ENCODE measurements at places on chromosomes 1 and 21.

DNA sequence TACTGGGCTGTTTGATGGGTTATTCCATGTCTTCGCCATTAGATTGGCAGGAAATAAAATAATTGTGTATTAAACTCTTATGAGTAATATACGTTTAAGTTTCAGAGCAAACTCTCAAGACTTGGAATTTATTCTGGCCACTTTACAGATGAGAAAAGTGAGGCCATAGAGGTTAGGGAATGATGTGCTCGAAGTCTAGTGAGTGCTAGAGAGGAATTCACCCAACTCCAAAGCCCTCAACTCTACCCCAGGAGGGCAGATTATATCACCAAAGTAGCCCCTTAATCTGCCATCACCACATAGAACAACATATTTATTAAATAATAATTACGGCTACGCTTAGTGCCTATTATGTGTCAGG lies 440 bp upstream of the MUL1 start:
- DNase-seq = no peak

GRCh38 chr1:5364591-5364990 lies 627.6 kb downstream of the NPHP4 start:
- DNase-seq = no peak

- DNase-seq = no peak
Observed at GRCh38 chr1:99782920-99783319, 16.5 kb upstream of the FRRS1 start.

DNA sequence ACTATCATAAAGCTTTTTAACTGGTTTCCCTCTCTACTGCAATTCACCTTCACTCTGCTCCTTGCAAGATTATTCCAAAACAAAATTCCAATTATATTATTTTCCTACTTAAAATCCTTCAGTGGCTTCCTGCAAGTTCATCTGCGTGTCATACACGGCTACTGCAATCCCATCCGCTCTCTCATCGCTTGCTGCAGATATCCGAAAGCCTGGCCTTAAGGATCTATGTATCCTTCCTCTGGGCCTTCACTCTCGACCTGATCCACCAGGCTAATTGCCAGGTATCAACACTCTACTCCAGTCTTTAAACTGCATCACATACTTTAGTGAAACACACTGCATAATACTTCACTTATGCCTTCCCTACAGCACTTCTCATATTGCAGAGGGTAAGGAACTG lies 44.0 kb downstream of the VAV3 start:
- DNase-seq = no peak

DNA sequence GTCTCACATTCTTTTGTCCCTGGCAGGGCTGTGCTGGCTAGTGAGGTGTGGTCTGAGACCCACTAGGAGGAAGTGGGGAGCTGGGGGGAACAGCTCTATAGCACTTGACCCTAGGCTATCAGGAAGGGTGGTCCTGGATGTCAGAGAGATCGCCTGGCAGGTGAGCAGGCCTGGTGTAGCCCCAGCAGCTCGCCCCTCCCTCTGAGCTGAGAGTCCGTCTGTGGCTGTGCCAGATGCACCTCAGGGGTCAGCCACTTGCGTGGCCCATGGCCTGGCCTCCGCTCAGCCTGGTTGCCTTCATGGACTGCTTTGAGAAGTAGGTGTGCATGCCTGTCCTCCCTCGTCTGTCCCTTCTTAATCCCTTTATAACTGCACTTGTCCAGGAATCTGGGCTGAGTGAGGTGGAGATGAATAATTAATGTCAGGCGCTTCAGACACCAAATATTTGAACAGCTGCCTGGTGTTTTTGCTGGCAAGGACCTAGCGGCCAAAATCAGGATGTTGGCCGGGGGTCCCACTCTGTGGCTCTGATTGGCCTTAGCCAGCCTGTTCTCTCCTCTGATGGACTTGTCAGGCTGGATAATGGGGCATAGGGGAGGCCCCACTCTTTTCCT lies 30.5 kb downstream of the TMEM53 start:
- no peak for DNase-seq

DNA sequence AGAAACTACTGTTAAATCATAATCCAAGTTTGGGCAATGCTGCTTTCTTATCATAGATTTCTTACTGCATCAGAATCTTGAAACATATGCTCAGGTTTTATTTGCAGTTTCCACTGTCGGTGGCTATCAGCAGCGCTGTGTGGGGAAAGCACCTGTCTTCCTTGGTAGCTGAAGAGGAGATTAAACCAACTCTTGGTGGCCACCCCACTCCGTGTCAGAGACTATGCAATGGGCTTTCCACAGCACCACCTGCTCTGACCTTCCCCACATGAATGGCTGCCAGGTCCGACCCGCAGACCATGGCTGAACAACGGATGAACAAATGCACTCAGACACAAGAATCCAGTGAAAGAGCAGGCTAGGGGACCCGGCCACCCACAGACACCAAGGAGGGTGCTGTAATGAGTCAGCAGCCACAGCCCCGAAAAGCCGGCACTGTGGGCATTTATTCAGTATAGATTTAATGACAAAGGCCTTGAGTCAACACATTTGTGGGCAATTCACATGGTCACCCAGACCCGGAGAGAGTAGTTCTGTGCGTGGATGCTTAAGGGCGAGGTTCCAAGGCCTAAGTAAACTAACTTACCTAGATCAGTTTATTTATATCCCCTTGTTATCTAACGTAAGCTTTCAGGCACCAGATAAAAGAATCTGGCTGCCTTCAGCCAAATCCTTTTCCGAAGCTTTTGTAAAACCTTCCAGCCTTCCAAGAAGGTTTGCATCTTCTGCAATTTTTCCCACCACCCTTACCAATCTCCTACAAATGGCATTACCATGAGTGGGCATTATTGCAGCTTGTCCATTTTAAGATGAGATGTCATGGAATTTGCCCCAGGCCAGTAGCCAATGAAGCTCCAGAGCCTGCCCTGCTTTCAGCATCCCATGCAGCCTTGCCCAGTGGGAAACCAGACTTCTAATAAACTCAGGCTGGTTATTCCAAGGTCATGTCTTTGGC lies 82.7 kb downstream of the HLCS start:
- DNase-seq = no peak

- no peak for DNase-seq
Observed at GRCh38 chr1:171953835-171954234, 112.5 kb downstream of the DNM3 start.

DNA sequence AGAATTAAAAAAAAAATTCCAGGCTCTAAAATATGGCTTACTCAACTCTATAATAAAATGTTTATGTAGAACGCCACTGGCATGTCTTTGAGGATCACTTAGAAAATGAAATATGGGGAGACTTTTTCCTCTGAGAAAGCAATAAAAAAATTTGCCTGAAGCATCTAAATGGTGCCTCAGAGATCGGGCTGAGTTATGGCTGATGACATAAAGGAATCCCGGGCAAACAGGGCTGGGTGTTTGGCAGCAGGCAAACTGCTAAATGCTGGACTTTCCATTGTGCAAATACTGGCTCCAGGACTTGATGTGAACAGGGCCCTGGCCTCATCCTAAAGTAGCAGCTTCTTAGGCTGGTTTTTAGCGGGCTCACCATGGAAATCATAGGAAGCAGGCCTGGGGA lies 44.5 kb upstream of the C1orf87 start:
- DNase-seq = no peak

- DNase-seq = no peak
Observed at GRCh38 chr1:160811147-160811546, 15.2 kb downstream of the LY9 start.

DNA sequence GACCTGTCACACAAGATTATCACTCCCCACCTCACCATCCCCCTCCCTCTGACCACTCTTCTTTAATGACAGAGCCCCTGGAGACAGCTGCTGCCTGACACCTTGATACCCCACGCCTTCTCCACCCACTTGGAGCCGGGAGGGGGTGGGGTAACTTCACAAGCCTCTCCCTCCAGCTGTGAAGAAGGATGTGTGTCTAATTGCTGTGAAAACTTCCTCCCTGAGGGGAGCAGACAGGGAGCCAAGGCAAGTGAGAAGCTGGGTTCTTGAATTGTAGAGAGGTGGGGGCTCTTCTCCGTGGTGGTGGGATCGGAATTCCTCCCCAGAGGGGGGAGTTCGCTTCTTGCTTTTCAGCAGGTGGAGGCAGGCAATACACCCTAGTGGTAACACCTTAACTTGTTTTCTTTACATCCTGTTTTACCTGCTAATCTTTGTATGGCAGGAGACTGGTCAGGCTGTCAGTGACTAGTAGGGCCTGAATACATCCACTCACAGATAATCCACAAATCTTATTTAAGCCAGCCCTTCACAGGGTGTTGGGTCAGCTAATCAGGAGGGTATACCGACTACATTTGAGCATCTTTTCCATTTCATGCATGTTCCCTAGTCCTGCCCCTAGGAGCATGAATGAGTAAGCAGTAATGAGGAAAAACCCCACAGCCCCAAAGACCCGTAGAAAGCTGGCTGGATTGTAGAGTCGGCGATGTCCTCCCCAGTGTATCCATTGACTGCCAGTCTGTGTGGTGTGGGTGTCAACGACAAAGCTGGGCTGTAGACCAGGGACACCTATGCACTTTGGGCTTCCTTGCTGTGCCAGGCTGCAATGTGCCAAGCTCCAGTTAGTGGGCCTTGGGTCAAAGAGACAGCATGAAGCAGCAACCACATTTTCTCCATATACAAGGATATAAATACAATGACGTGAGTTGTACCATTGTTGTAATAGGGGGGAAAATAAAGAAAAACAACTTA lies 57.3 kb downstream of the NFASC start:
- DNase-seq = no peak

- DNase-seq = no peak
Observed at GRCh38 chr1:160217481-160218051, 12.4 kb downstream of the PEA15 start.

- DNase-seq = no peak
Observed at GRCh38 chr1:107653765-107654164, 311.2 kb downstream of the VAV3 start.

GRCh38 chr21:46208761-46209721 lies 19.5 kb downstream of the LSS start:
- no peak for DNase-seq

DNA sequence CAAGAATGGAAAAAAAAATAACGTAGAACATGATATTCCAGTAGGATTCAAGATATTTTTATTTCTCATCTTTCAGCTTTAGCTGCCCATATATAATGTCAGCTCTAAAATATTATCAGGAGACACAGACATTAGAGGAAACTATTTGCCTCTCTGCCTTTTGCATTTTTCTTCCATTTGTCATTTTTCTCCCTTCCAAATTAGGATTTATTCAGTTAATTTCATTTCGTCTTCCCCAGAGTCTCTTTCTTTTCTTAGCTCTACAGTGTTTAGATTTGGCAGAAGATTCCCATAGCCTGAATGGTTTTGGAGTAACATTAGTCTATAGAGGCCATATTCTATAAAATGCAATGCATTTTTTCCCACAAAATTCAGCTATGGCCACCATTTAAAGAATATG lies 5.1 kb upstream of the ENAH start:
- no peak for DNase-seq

GRCh38 chr1:156012051-156012817 lies 8.5 kb downstream of the SSR2 start:
- no peak for DNase-seq

DNA sequence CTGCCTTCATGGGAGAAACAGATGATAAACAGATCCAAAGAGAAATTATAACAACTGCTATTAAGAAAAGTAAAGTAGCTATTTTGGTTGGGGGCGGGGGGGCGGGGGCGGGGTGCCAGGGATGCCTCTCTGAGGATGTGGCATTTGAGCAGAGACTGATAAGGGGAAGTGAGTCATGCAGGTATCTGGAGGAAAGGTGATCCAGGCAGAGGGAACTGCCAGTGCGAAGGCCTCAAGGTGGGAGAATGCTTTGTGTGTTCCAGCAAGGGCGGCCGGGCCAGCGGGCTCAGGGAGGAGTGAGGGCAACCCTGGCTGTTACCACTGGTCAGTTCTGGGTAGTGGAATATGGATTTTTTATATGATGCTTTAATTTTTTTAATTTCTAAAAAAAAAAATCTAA lies 7.0 kb upstream of the TNFRSF1B start:
- no peak for DNase-seq

DNA sequence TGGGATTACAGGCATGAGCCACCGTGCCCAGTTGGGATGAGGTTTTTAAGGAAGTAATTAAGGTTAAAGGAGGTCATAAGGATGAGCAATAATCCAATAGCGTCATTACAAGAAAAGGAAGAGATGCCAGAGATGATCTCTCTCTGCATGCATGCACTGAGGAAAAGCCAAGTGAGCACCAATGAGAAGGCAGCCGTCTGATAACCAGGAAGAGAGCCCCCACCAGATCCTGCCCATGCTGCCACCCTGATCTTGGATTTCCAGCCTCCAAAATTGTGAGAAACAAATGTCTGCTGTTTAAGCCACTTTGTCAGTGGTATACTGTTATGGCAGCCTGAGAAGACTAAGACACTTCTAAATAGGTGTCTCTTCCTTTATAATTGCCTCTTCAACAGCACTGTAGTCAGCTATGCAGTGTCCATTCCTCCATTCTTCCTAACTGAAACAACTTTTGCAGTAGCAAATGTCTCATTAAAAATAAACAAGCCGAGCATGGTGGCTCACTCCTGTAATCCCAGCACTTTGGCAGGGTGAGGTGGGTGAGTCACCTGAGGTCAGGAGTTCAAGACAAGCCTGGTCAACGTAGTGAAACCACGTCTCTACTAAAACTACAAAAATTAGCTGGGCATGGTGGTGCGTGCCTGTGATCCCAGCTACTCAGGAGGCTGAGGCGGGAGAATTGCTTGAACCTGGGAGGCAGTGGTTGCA lies 216.2 kb upstream of the RUNX1 start:
- no peak for DNase-seq

All from amniotic stem cell (primary cell).